Stimulated activated CD4-positive, alpha-beta T cell treated with anti-CD3 and anti-CD28 coated beads, Interleukin-1b, Interleukin-23, amount 100 ng/mL, for 1 hour (primary cell): ENCODE measurements at places on chromosomes 4 and X.

DNA sequence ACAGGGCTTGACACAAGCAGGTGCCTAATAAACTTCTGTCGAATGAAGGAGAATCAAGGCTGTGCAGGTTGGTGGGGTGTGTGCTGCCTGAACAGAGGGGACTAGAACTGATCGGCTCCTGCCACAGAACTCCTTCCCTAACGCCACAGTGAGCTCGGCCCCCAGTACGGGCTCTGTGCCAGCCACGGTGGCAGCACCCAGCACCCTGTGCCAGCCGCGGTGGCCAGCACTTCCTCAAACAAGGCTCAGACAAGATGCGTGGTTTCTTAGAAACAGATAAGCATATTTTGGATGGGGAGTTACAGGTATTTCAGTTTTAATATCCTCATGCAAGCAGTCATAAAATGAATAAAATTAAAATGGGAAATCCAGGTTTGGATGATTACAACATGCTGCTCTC, 26.0 kb upstream of the C4orf50 start:
- DNase-seq: no peak

DNA sequence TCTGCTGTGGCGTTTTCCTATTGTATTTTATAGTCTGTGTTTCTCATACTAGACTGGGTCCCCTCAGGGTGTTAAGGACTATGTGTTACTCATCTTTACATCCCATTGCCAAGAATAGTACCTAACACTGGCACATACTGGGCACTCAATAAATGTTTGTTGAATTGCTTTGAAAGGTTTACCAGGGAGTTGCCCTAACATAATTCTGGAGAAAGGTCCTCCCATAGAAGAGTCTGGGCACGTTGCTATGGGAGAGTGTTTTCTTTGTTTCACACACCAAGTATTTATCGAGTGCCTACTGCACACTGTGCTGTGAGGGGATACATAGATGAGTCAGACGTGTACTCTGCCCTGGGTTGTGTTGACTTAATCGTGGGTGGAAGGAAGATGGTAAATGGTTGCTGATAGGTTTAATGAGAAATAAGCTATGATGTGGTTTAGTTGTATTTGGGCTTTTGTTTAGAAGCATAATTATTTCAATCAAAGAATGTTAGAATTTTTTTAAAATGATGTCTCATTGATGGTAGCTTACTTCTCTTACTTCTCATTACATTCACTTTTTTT, 42.9 kb downstream of the AFF1 start:
- DNase-seq: no peak

DNA sequence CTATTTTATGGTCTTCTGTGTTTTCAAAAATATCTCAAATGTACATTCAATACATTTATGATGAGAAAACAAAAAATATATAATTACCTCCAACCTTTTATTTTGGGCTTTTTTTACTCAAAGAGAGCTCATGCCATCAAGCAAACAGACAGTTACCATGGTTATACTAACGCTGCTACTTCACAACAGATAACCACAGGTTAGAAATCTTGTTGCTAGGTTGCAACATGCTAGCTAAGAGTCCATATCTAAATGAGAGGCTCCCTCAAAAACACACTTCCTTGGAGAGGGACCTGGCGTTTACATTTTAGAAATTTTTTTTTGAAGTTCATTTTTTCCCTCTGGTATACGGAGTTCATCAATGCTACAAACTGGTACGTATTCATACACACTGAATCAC, 44.3 kb downstream of the TBC1D9 start:
- no peak for DNase-seq

DNA sequence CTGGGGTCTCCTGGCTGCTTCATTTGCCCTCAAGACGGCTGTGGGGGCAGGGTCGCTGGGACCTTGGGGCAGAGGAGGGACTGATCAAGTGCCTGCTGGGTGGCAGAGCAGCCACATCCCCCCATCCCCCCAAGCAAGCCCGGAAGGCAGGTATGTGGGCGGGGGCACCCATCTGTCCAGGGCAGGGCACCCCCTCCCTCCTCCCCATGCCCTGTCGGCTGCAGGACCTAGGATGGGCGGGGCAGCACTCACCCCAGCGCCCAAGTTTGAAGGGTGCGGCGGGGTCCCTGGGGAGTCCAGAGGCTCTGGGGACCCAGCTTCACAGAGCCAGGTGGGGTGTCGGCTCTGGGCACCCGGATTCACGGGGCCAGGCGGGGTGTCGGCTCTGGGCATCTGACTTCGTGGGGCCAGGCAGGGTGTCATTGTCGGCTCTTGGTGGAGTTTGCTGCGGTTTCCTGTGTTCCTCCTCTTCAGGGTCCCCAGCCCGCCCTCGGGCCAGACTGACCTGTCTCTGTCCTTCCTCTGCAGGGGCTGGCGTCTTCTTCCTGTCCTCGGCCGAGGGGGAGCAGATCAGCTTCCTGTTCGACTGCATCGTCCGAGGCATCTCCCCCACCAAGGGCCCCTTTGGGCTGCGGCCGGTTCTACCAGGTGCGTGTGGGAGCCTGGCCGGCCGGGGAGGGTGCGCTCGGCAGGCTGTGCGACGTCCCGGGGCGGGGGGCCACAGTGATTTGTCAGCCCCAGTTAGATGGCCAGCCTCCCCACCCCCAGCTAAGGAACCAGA, 22.1 kb downstream of the DOK7 start:
- DNase-seq: no peak

DNA sequence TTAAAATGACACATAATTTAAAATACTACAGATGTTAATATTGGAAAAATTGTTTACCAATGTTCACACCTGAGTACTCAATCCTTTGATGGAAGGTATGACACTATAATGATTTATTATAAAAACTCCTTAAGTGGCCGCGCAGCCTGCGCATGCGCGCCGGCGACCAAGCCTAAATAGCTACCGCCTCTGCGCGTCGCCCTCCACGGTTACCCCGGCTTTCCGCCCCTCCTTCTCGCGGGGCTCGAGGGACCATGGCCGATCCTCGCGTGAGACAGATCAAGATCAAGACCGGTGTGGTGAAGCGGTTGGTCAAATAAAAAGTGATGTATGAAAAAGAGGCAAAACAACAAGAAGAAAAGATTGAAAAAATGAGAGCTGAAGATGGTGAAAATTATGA, 170.2 kb downstream of the DMD start:
- no peak for DNase-seq

DNA sequence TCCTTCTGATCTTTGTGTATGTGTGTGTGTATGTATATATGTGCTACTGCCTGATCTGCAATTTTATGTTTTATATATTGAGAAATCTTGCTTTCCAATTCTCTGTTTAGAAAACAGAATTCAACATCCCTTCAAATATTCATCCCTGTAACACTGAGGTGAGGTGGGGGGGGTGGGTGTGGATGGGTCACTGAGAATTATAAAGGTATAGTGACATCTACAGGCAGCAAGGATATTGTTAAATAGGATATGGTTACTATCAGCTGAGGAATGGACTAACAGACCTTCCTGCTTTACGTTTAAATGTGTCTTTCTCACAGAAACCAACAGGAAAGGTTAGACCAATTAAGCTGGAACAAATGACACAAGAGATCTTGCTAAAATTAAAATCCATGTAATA, 19.0 kb upstream of the MAGEB2 start:
- DNase-seq: no peak

GRCh38 chrX:3066555-3066954, 25.3 kb downstream of the ARSF start:
- DNase-seq: no peak

GRCh38 chrX:104564335-104564734, 1.7 kb upstream of the IL1RAPL2 start:
- DNase-seq: no peak

- DNase-seq: no peak
These were observed 35.2 kb upstream of the TADA2B start for GRCh38 chr4:7007944-7008343.

GRCh38 chr4:151906438-151906837, 145.6 kb upstream of the GATB start:
- DNase-seq: no peak

DNA sequence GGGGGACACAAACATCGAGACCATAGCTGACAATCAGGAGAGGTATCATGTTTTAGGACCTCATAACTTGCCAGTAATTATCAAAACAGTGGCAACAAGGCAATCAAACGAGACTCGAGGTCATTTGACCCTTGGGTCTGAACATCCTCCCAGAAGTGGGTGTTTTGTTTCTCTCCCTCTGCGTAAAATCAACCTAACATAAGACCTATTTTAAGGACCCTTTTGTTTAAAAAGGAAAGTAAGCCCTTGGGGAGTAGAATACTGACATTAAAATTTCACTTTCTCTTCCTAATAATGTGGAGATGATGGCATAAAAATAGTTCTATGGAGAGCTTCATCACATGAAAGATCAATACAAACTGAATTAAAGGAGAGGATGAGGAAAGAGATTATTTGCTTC, 106.2 kb upstream of the PUDP start:
- no peak for DNase-seq

GRCh38 chr4:168655182-168655581, 158.3 kb downstream of the PALLD start:
- no peak for DNase-seq
